ENCODE measurements at places on chromosomes 12 and 14.

DNA sequence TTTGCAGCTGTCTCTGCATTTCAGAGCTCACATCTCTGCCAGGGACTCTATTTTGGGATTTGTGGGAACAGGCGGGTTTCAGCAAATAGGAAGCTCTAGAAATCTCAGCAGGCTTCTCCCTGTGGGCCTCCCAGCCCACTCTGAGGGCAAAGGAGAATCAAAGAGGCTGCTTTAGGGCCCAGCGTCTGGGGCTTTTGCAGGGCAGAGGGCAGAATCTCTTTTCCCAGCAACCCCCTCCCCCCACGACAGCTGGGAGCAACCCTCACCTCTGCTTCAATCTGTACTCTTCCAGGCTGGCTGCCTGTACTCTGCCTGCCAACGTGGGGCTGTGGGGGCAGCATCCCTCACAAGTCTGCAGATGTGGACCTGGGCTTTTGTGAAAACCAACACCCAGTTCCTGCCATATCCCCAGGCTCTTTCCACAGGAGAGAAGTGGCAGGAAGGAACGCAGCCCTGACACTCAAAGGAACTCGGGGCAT lies 529.6 kb upstream of the TBX3 start:
- no peak for DNase-seq

- no peak for DNase-seq
Measured at GRCh38 chr12:96033549-96034389, 1.6 kb downstream of the LTA4H start.

- DNase-seq = peak; percentile 28
Measured at GRCh38 chr14:34628681-34629135, 1.2 kb downstream of the SNX6 start.

DNA sequence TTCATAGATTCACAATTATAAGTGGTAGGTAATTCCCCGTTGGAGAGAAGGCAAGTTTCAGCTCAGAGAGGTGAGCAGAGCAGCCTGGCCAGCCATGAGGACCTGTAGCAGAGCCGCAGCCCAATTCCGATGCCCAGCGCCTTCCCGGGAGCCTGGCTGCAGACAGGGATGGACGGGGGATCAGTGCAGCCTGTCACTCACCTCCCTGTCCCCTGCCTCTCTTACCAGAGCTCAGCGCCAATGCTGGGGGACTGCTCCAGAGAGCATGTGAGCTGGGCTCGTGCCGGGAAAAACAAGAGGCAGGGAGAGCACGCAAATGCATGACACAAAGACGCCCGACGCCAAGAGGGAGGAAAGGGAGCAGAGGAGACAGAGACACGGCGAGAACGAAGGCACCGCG lies 231.9 kb downstream of the BCL11B start:
- DNase-seq = no peak
